ENCODE measurements at places on chromosomes 12 and 14. TPM values are rescaled to one million over a fixed set of nuclear protein-coding genes. Genes with fewer than 3 reads are reported as not detected.

GRCh38 chr14:80491131-80491530 is 279.8 kb upstream of the DIO2 start:
- H3K36me3 ChIP-seq = no peaks in the 10 kb centered on the region
- DNase-seq = no peak
- peaks cover 6% of the 10 kb centered on the region for H3K4me1 ChIP-seq
- no peaks in the 10 kb centered on the region for H3K27me3 ChIP-seq
- H3K4me3 ChIP-seq = no peak overlapping the region

- H3K27ac ChIP-seq = no peak overlapping the region
- H3K27me3 ChIP-seq = no peaks in the 10 kb centered on the region
- no peak overlapping the region for H3K4me3 ChIP-seq
- DNase-seq = no peak
- no peaks in the 10 kb centered on the region for H3K36me3 ChIP-seq
- no peaks in the 10 kb centered on the region for H3K4me1 ChIP-seq
Measured at GRCh38 chr12:78820946-78821345, 43.6 kb upstream of the SYT1 start.

The PRICKLE1 gene
- 4.5 TPM for total RNA-seq

DNA sequence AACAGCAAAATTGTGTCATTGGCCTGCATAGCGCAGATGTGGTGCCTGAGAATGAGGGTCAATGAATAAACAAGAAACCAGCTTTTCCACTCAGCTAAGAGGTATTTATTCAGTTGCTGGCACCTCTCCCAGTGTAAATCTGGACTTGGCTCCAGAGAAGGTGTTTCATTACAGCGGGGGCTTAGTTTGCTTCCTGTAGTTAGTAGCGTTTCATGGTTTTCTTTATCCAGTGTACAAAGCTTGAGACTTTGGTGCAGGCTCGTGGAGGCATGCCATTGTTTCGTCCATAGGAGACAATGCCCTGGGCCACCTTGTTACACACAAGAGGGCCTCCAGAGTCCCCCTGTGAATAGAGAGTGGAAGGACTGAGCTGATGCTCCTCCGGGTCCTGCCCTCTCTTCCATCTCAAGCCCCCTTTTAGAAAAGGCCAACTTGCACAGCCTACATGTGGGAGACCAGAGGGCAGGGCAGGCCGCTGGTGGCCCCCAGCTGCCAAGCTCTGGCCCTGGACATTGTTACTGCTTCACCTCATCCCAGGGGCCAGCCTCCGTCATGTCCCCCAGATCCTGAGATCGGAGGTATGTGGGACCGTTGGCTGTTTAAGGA is 3.0 kb downstream of the GZMB start:
- H3K4me3 ChIP-seq = no peak overlapping the region
- H3K4me1 ChIP-seq = no peaks in the 10 kb centered on the region
- H3K27ac ChIP-seq = no peak overlapping the region
- DNase-seq = no peak

The LRRC10 gene
- not detected for total RNA-seq

DNA sequence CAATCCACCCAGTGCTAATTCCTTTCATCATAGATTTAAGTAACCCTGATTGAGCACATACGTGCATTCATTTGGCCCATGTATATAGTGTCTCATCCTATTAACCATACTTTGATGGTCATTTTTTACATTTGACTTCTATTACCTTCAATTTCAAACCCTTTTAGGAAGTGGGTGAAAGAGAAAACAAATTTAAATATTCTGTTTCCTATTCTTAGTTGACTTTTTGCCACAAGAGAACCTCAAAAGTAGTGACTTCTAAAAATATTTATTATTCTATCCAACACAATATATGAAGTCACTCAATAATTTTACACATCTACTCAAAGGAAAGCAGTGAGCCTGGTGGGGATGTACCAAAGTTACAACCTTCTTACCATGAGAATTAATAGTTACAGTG is 164.9 kb downstream of the CEP128 start:
- H3K4me3 ChIP-seq = no peak overlapping the region
- H3K27ac ChIP-seq = no peak overlapping the region
- DNase-seq = no peak
- no peaks in the 10 kb centered on the region for H3K4me1 ChIP-seq
- no peaks in the 10 kb centered on the region for H3K27me3 ChIP-seq

DNA sequence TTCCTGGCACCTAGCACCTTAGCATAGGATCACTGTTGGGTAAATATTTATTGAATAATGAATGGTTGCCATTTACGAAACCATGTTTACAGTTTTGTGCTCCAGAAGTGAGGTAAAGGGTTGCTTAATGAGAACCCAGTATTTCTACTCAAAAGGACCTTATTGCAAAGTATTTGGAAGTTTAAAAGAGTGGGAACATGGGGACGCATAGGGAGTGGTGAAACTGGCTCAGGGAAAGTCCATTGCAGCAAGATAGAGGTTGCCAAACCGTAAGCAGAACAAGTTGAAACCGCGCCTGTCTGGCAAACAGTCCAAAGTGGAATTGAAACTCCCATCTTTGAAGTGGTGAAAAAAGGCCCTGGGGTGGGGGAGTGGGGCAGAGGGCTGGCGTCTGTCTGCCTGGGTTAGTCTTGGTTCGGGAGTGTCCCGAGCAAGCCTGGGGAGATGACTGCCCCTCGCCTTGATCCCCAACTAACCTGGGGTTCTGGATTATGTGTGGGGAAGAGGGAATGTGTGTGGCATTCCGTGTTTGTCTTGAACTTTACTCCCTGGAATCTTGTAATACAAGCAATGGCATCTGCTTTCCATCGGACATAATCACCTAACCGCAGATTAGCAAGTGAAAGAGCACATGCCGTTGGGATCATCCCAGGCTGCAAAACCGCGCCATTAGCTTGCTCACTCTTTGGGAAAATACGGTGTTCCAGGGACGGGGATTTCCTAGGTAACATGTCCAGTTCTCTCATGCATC is 7.2 kb downstream of the ALDH2 start:
- peaks cover 4% of the 10 kb centered on the region for H3K36me3 ChIP-seq
- no peaks in the 10 kb centered on the region for H3K27me3 ChIP-seq
- peaks cover 40% of the 10 kb centered on the region for H3K4me1 ChIP-seq

DNA sequence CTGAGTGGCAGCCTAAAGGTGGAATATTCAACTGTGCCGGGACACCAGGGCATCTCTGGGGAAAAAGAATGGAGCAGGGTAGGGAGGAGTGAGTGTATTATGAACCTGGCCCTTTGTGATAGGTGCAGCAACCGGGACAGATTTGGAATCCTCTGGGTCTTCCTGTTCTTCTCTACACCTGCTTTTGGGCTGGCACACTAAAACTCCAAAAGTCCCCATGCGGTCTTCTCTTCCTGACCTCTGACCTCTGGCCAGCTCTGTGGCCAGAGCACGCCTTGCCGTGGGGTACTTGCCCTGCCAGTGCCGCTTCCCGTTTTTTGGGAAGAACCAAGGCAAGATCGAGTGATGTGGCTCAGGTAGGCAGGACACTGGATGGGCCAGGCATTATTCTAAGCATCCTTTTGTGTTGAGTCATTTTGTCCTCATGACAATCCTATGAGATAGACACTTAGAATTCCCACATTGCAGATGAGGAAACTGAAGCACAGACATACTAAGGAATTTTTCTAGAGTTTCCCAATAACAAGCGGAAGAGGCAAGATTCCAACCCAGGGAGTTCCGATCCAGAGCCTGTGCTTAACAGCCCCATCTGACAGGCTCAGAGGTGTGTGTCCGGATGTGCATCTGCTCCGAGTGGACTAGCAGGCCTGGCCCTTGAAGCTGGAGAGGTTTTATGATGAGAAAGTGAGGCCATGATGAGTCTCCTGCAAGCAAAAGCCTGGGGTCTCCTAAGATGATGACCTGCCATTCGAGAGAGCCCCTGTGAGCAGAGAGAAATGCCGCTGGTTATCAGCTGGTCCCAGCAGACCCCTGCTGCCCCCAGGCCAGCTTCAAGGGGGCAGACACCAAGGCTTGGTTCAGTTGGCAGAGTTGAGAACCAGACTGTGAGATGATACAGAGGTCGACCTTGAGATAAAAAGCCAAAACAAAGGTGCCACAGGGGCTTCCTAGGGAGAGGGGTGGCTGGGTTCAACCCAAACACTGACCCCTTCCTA is 67.9 kb upstream of the ESRRB start:
- H3K4me3 ChIP-seq = no peak overlapping the region
- no peaks in the 10 kb centered on the region for H3K4me1 ChIP-seq
- peaks cover 39% of the 10 kb centered on the region for H3K27me3 ChIP-seq
- no peaks in the 10 kb centered on the region for H3K36me3 ChIP-seq
- no peak for DNase-seq

GRCh38 chr14:65348137-65348536 is 64.4 kb upstream of the FUT8 start:
- no peaks in the 10 kb centered on the region for H3K27me3 ChIP-seq
- peaks cover 44% of the 10 kb centered on the region for H3K4me1 ChIP-seq
- H3K27ac ChIP-seq = no peak overlapping the region
- no peak overlapping the region for H3K4me3 ChIP-seq

The ARPC3 gene
- 435 TPM for total RNA-seq

The PLCZ1 gene
- total RNA-seq = not detected

The SLC25A47 gene
- total RNA-seq = not detected

DNA sequence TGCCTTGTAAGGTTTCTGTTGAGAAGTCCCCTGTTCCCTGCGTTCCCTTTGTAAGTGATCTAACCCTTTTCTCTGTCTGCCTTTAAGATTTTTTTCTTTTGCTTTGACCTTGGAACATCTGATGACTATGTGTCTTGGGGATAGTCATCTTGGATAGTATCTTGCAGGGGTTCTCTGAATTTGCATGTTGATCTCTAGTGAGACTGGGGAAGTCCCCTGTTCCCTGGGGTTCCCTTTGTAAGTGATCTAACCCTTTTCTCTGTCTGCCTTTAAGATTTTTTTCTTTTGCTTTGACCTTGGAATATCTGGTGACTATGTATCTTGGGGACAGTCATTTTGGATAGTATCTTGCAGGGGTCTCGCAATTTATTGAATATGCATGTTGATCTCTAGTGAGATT is 38.2 kb upstream of the TMX1 start:
- no peaks in the 10 kb centered on the region for H3K27me3 ChIP-seq
- no peak for DNase-seq

DNA sequence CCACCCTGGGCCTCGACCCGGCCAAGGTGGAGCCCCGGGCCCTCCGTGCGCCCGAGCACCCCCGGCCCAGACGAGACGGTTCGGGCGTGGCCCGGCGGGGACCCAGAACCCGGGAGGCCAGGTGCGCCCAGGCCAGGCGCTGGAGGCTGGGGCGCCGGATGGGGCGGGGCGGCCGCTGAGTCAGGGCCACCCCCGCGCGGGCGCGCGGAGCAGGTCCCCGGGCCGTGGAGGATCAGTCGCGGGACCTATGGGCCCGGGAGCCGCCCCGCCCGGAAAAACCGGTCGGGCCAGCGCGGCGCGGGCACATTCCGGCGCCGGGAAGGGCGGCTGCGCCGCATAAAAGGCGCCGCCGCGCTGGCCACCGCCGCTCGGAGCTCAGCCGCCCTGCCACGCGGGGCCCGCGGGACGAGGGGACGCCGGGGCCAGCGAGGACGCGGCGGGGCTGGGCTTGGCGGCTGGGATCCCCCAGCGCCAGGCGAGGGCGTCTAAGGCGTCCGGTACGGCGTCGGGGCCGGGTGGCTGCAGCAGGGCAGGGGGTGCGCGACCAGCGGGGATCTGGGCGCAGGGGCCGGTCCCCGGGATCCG is 21.5 kb upstream of the KIF26A start:
- H3K27ac ChIP-seq = no peak overlapping the region
- peaks cover 33% of the 10 kb centered on the region for H3K27me3 ChIP-seq
- no peak for DNase-seq

The ADGRD1 gene
- total RNA-seq = 0.47 TPM

GRCh38 chr14:92309968-92310530 is 12.9 kb upstream of the SLC24A4 start:
- H3K4me1 ChIP-seq = no peaks in the 10 kb centered on the region
- H3K4me3 ChIP-seq = no peak overlapping the region
- peaks cover 4% of the 10 kb centered on the region for H3K27me3 ChIP-seq
- H3K27ac ChIP-seq = no peak overlapping the region
- DNase-seq = no peak

The MSI1 gene
- total RNA-seq = not detected

GRCh38 chr14:71244341-71244740 is 337.1 kb downstream of the PCNX1 start:
- DNase-seq = no peak
